Kidney (tissue), 22 donors: ENCODE measurements at places on chromosomes 13 and 19. TPM values are rescaled to one million over a fixed set of nuclear protein-coding genes. Genes with fewer than 3 reads are reported as not detected.

DNA sequence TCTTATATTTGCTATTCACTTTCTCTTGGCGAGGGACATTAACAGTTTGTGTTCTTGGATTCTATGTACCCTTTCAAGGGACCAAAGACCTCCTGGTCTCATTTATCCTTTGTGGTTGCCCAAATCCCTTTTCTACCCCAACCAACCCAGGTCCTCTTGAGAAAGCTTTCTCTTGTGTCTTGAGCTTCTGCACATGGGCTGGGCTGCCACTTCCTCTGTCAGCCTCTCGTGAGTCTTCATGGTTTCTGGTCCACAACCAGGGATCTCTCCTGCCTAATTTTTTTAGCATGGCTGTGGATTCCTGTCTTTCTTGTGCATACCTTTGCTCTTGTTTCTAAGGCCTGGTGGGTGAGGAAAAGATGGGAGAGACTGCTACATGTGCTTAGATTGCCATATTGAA is 14.9 kb downstream of the TIMM13 start:
- no peaks in the 10 kb centered on the region for H3K4me1 ChIP-seq
- no peaks in the 10 kb centered on the region for H3K36me3 ChIP-seq
- no peak overlapping the region for H3K4me3 ChIP-seq
- no peaks in the 10 kb centered on the region for H3K27me3 ChIP-seq

DNA sequence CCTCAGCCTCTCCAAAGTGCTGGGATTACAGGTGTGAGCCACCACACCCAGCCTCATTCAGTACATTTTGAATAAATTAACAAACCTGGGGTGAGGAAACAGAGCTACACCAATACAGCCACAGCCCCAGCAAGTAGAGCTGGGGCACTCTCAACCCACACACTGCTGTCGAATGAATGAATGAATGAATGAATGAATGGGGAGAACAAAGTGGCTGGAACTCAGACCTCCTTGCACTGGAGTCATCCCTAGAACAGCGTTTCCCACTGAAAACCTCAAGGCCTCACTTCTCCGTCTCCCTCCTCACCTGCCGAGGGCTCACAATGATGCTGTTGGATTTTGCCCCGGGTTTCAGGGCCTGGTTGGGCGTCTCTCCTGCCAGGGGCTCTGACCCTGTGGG is 2.8 kb downstream of the ERCC1 start:
- DNase-seq: no peak
- no peak overlapping the region for H3K27ac ChIP-seq
- peaks cover 16% of the 10 kb centered on the region for H3K4me1 ChIP-seq
- H3K36me3 ChIP-seq: peaks cover 9% of the 10 kb centered on the region
- no peak overlapping the region for H3K4me3 ChIP-seq
- H3K27me3 ChIP-seq: no peaks in the 10 kb centered on the region

- H3K36me3 ChIP-seq: no peaks in the 10 kb centered on the region
- H3K27me3 ChIP-seq: no peaks in the 10 kb centered on the region
- no peaks in the 10 kb centered on the region for H3K4me1 ChIP-seq
- no peak overlapping the region for H3K4me3 ChIP-seq
- no peak for DNase-seq
Observed at GRCh38 chr13:106382534-106382933, 152.9 kb downstream of the EFNB2 start.

DNA sequence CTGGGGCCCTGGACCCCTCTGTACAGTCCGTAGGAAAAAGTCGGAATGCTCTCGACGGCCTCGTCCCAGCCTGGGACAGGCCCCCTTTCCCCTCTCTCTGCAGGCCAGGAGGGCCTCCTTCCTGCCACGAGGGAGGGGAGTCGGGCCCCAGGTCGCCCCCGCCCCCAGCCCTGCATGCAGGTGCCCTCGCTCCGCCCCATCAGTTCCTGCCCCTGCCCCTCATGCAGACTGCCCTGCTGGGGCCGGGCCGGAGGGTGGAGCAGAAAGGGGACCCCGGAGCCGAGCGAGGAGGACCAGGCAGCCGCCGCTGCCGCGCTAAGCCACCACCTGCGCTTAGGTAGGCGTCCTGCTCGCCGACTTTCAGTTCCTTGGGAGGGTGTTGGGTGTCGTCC is 7.3 kb downstream of the LYL1 start:
- no peak for DNase-seq
- H3K27me3 ChIP-seq: peaks cover 14% of the 10 kb centered on the region
- H3K4me1 ChIP-seq: peaks cover 30% of the 10 kb centered on the region
- peak overlapping the region; percentile 57 for H3K4me3 ChIP-seq
- H3K36me3 ChIP-seq: no peaks in the 10 kb centered on the region

GRCh38 chr19:48770266-48770665 is 14.9 kb downstream of the FGF21 start:
- H3K27me3 ChIP-seq: no peaks in the 10 kb centered on the region
- no peak overlapping the region for H3K27ac ChIP-seq
- no peaks in the 10 kb centered on the region for H3K36me3 ChIP-seq

- no peaks in the 10 kb centered on the region for H3K4me1 ChIP-seq
- H3K4me3 ChIP-seq: no peak overlapping the region
- no peaks in the 10 kb centered on the region for H3K36me3 ChIP-seq
- no peaks in the 10 kb centered on the region for H3K27me3 ChIP-seq
- no peak overlapping the region for H3K27ac ChIP-seq
Observed at GRCh38 chr13:48994706-48995105, 19.0 kb downstream of the FNDC3A start.

GRCh38 chr13:20519875-20520274 is 5.8 kb downstream of the CRYL1 start:
- peak overlapping the region; percentile 42 for H3K4me3 ChIP-seq
- H3K27me3 ChIP-seq: no peaks in the 10 kb centered on the region
- peak overlapping the region; percentile 86 for H3K27ac ChIP-seq
- peak; percentile 68 for DNase-seq

- no peaks in the 10 kb centered on the region for H3K27me3 ChIP-seq
- H3K4me3 ChIP-seq: no peak overlapping the region
- no peak overlapping the region for H3K27ac ChIP-seq
- DNase-seq: no peak
Observed at GRCh38 chr13:35349673-35350278, 126.7 kb downstream of the MAB21L1 start.

DNA sequence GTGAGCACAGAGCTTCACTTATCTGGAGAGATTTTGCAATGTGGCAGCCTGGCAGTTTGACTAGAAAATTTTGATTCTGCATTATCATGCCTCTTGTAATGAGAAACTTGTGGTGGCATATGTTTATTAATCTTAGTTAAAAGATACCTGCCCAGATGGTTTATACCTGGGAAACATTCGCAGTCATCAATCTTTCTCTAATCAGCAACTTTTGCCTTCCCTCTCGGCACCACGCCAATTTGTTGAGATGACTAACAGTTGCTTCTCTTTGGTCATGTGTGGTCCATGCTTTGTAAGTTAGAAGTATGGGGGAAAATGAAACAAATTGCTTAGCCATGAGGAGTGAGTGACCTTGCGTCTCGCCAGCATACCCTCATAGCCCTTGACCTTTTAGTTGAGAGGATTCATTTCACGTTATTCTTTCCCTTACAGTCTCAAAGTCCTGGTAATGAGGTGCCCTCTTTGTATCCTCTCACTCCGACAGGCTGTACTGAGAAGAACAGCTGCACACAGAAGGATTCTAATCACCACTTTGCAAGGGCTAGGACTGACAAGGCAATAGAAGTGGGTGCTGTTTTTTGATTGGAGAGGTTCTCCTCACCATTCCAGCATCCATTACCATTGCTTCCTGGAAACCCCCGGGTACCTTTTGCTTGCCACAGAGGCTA is 201.4 kb downstream of the OXGR1 start:
- no peak overlapping the region for H3K27ac ChIP-seq
- DNase-seq: no peak
- no peak overlapping the region for H3K4me3 ChIP-seq
- no peaks in the 10 kb centered on the region for H3K36me3 ChIP-seq
- H3K4me1 ChIP-seq: no peaks in the 10 kb centered on the region
- H3K27me3 ChIP-seq: no peaks in the 10 kb centered on the region

DNA sequence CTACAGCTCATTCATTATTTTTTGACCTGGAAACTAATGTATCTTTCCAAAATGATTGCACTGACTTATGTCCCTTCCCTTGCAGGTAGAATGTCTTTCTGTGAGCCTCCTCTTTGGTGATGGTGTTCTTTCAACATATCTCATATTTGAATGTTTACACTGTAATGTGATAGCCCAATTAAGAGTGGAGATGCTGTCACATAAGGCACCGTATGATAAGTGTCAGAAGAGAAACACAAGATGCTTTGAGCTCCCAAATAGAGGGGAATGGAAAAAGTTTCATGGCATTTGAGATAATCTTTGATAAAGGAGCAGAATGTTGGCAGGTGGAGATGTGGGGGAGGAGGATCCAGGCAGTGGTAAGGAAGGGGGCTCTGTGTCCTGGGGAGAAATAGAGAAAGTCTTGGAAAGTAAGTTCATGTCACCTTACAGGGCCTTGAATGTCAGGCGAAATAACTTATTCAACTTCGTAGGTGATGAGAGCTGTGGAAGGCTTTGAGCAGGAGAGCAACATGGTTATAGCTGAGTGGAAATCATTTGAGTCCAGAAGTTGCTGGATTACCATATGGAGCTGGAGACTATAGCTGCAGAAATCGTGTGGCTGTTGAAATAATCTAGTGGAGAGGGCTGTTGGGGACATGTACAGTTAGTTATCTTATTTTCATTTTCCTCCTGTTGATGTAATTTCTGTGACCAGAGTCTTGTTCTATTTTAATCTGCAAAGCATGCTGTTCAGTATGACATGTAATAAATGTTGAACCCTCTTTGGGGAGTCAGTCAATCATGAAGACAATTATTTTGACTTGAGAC is 10.3 kb upstream of the RNF113B start:
- DNase-seq: no peak
- no peaks in the 10 kb centered on the region for H3K36me3 ChIP-seq
- peak overlapping the region; percentile 80 for H3K27ac ChIP-seq
- no peaks in the 10 kb centered on the region for H3K27me3 ChIP-seq
- no peak overlapping the region for H3K4me3 ChIP-seq

GRCh38 chr19:31220540-31220939 is 128.7 kb downstream of the TSHZ3 start:
- no peaks in the 10 kb centered on the region for H3K36me3 ChIP-seq
- H3K4me1 ChIP-seq: no peaks in the 10 kb centered on the region
- DNase-seq: no peak

DNA sequence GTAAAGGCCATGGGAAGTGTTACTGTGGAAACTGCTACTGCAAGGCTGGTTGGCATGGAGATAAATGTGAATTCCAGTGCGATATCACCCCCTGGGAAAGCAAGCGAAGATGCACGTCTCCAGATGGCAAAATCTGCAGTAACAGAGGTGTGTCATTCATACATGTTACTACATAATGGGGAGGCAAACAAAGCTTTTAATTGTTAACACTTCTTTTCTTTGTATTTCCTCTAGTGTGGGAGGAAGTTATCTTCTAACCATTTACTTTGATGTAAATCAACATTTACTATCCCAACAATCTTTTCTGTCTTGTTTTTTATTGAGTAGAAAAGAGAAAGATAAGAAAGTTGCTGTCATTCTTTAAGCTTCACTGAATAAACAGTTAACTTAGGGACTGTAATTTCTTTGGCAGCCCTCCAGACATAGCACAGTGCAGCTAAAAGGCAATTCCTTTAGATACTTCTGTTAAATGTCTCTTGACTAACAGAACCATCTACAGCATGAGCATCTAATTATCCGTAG is 126.9 kb downstream of the ITGBL1 start:
- H3K36me3 ChIP-seq: no peaks in the 10 kb centered on the region
- H3K4me3 ChIP-seq: no peak overlapping the region
- no peaks in the 10 kb centered on the region for H3K4me1 ChIP-seq
- no peak overlapping the region for H3K27ac ChIP-seq
- DNase-seq: no peak
- H3K27me3 ChIP-seq: no peaks in the 10 kb centered on the region

RFPL4A gene
- 0.41 TPM for total RNA-seq

CEACAM19 gene
- total RNA-seq: 5.1 TPM

CACNG8 gene
- 0.03 TPM for total RNA-seq

DAND5 gene
- total RNA-seq: not detected

KIR3DL1 gene
- total RNA-seq: 0.25 TPM

ZNF649 gene
- total RNA-seq: 16.2 TPM

ZNF230 gene
- total RNA-seq: 7.1 TPM

TRPC4 gene
- 2.9 TPM for total RNA-seq
